ENCODE measurements at places on chromosomes 12 and 14.

- DNase-seq = peak; percentile 79
Observed at GRCh38 chr14:103546652-103547454, 15.6 kb downstream of the BAG5 start.

DNA sequence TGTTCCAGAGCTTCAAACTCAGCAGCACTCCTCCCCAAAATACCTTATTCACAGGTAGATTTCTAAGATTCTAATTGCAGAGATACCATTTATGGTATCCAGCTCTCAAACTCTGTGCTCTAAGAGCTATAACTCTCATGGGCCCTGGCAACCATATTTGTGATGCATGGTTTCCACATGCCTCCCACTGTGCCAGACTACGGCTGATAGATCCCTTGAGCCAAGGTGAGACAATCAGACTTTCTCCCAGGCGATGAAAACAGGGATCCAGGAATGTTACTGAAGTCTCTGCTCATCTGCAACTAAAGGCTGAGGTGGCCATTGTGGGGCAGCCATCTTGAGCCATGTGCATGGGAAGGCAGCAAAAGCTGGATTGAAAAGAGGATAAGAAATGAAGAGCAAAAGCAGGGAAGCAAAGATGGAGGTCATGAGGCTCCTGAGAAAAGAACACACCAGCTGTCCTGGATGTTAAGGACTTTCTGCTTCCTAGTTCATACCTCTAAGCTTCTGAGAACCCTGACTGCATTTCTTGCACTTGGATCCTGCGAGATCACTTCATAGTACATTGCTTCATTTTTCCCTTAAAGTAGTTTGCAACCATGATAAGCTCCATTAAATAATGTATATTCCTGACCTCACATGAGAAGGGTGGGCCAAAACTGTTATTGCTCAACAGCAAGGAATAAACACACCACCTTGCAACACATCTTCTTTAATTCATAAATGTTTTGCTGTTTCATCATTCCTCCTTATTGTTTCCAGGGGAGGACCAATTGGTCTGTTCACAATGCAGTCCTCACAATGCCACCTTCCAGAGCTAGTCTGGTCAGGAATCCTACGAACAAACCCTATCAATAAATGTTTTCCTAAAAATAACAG lies 5.4 kb downstream of the EGLN3 start:
- DNase-seq = no peak

- DNase-seq = no peak
Observed at GRCh38 chr12:67275380-67275913, 6.3 kb downstream of the CAND1 start.

- no peak for DNase-seq
Observed at GRCh38 chr14:100806386-100806785, 19.5 kb upstream of the MEG3 start.

DNA sequence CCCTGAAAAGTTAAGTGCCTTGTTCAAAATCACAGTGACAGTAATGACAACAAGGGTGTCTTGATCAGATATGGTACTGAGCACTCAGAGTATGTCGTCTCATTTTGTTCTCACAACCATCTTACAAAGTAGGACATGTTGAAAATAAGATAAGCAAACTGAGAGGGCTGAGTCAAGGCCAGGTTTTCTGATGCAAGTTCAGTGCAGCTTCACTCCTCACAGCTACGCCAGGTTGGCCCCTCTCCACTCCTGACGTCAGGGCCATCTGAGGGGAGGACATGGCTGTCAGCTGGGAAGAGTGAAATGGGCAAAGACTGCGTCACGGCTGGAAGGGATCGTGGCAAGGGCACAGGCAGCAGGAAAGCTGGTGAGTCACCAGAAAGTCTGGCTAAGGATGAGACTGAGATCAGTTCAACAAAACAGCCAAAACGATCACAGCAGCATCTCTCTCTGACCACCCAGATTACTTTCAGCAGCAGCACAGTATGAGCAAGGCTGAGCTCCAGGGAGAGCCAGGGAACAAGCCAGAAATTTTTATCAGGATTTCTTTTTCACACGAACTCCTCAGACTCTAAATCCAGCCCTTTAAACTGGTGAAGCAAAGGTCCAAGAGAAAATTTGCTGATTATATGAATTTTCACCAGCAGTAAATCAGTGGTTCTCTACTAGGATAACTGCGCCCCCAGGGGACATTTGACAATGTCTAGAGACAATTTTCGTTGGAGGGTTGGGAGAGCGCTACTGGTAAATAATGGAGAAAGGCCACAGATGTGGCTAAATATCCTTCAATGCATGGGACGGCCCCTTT lies 297.9 kb upstream of the AMIGO2 start:
- DNase-seq = no peak

DNA sequence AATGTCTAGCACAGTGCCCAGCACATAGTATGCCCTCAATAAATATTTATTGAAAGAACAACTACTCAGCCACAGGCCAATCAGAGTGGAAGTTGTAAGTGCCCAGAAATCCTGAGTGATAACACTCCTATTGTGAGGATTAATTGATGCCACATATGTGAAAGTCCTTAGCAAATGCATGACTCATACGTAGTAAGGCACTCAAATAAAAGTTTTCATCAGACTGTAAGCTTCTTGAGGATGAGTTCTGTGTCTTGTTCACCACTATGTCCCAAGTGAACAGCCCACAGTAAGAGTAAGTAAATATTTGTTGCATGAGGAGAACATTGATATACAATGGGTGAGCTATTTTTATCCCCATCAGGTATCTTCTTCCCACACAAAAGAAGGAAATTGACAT lies 24.7 kb upstream of the ANO6 start:
- no peak for DNase-seq

- no peak for DNase-seq
Observed at GRCh38 chr12:11801643-11802042, 152.2 kb downstream of the ETV6 start.

DNA sequence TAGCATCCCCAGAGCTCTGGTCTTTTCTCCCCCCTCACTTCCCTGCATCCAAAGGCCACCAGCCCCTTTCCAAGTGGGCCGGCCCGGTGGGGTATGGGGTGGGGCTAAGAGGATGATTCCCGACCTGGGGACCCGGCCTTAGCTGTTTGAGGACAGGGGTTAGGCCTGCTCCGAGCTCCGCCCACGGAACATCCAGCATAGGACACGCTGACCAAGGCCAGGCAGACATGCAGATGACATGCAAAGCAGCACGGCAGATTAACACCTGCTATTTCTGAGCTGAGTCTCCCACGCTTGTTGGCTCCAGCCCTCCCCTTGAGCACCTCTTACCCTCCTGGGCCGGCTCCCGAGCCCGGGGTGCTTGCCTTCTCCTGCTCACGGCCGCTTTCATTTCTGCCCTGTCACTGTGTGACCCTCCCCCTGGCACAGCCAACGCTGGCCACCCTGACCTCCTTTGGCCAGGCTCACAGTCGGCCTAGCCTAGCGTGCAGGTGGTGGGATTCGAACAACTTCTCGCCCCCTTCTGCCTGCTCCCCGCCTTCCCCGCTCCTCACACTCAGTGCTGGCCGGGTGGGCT lies 40.2 kb downstream of the TEAD4 start:
- no peak for DNase-seq

DNA sequence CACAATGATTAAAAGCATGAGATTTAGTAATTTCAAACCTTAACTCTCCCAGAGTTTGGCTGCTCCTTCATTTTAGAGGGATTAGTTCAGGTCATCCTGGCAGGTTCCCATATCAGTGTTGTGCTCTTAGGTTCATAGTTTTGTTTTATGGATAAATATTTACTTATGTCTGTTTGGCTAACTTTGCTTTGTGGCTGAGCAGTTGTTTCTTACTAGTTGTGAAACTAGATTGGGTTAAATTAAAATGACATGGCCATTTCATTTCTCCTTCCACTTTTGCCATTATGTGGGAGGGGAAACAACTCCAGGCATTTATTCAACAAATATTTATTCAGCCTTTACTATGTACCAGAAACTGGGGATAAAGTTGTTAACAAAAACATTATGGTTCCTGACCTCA lies 158.8 kb downstream of the TMTC3 start:
- DNase-seq = no peak

DNA sequence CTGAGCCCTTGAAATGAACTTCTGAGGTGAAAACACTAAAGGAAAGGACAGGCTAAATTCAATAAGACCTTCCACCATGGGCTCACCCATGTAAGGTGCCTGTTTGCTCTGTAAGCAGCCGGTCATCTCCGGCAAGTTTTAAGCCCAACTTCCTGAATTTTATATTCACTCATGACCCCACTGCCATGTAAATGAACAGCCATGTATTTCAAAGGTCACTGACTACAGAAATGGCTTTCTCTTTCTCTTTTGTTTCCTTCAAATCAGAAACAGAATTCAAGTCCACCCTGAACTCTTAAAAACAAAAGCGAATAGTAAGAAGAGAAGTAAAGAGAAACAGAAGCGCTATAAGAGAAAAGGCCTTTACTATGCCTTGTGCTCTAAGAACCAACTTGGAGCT lies 61.7 kb upstream of the OVCH1 start:
- DNase-seq = no peak

GRCh38 chr12:49942921-49943624 lies 7.5 kb upstream of the AQP2 start:
- no peak for DNase-seq

GRCh38 chr12:55932551-55932910 lies 1.6 kb downstream of the DGKA start:
- peak; percentile 48 for DNase-seq

DNA sequence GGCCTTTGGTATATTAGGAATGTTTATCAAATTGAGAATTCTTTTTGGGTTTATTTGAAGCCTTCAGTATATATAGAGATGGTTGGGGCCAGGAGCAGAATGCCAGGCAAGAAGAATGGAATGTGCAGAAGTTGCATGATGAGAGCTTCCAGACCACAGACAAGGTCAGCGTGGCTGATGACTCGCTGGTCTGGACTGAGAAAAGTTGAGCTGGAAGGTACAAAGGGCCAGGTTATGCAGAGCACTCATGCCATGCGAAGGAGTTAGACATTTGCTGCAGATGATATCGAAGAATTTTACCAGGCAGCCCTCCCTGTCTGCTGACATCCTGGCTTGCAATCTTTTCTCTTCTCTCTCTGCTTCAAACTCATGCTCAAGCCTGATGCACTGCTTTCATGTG lies 196.2 kb upstream of the ARHGAP5 start:
- no peak for DNase-seq

DNA sequence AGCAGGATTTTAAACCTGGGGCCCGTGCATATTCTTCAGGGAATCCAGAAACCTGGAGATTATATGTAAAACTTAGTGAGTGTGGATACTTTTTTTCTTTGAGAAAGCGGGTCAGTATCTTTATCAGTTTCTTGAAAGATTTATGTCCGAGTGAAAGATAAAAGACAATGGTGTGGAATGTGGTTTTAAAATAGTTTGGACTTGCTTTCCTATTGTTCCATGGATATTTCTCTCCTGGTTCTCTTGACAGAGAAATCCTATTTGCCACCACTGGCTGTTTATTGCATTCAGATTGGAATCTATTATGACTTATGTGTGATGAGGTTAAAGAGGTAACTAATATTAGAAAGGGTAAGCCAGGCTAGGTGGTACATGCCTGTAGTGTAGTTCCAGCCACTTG lies 27.4 kb downstream of the KTN1 start:
- no peak for DNase-seq

Data from stimulated activated CD4-positive, alpha-beta T cell treated with anti-CD3 and anti-CD28 coated beads, Interleukin-4, amount 100 ng/mL, for 1 hour (primary cell).